A549 treated with Mapracorat at 1 μM for 4 hours (cell line): ENCODE measurements at places on chromosomes 7 and 10. TPM values are rescaled to one million over a fixed set of nuclear protein-coding genes. Genes with fewer than 3 reads are reported as not detected.

TCAF2 gene
- 0.80 to 1.3 TPM (median 1.0 TPM) in 5 replicates for total RNA-seq

ELN gene
- total RNA-seq = 0.05 to 0.10 TPM (median 0.06 TPM) in 3 of 5 replicates, not detected in the others

HOXA13 gene
- total RNA-seq = 1.7 to 2.2 TPM (median 2.1 TPM) in 5 replicates

SPRN gene
- total RNA-seq = 0.13 to 0.39 TPM (median 0.29 TPM) in 5 replicates

CYP3A7 gene
- total RNA-seq = 0.06 to 0.07 TPM in 2 of 5 replicates, not detected in the others

COMTD1 gene
- 34.3 to 62.0 TPM (median 58.9 TPM) in 5 replicates for total RNA-seq

PILRA gene
- 4.1 to 6.3 TPM (median 4.4 TPM) in 5 replicates for total RNA-seq

LOXL4 gene
- 1.2 to 1.7 TPM (median 1.6 TPM) in 5 replicates for total RNA-seq

PNLIP gene
- 0.11 to 0.12 TPM in 2 of 5 replicates, not detected in the others for total RNA-seq

POM121 gene
- total RNA-seq = 33.4 to 43.3 TPM (median 38.3 TPM) in 5 replicates

ITPRID1 gene
- not detected in 5 replicates for total RNA-seq

TET1 gene
- total RNA-seq = 0.41 to 0.65 TPM (median 0.56 TPM) in 5 replicates
